CD4-positive, alpha-beta T cell treated with Interleukin-15 for 1 hour (primary cell): ENCODE measurements at places on chromosomes 2 and 18.

DNA sequence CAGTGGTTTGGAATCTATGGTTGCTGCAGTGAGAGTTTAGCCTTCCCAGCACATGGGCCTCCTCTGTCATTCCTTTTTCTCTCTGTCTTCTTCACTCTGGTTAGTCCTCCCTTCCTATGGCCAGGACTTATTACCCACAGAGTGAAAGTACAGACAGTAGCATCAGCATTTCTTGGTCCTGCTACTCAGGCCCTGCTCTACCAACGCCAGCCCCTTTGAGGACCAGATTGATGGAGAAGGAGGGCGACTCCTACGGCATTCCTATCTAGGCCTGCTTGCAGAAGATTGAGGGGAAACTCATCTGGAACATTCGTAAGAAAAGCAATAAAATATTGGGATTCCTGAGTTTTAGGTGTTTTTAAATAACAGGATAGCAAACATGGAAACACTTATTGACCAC is 43.5 kb downstream of the BMP10 start:
- DNase-seq, result no peak

DNA sequence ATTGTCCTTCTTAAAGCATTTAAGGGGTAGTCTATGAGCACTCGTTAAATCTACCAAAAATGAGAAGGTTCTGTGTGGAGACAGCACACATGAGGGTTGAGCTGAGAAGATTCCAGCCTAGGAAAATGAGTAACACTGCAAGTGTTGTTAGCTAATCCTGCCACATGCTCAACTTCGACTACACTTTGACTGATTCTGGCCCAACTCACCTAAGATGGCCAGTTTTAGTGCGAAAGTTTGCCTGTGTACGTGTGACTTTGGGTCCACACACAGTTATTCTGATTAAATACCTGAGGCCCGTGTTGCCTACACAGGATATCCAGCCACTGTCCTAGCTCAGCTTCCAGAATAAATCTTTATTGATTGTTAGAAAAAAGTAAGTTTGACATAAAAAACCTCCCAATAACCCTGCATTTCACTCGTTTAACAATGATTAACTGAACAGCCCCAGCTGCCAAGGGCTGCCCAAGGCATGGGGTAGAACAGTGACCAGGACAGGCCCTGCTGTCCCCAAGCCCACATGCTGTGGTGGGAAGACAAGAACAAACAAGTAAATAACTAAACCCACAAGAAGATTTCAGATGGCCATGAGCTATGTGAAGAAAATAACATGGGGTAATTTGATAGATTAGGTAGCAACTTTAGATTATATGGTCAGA is 14.7 kb upstream of the CERS6 start:
- no peak for DNase-seq

- no peak for DNase-seq
Measured at GRCh38 chr2:48915227-48915626, 159.7 kb upstream of the LHCGR start.

GRCh38 chr2:111633643-111634042 is 250.3 kb downstream of the ANAPC1 start:
- no peak for DNase-seq

- DNase-seq, result no peak
Measured at GRCh38 chr18:79882522-79883241, 68.8 kb downstream of the SLC66A2 start.

GRCh38 chr2:220660277-220661145 is 911.6 kb downstream of the EPHA4 start:
- no peak for DNase-seq

DNA sequence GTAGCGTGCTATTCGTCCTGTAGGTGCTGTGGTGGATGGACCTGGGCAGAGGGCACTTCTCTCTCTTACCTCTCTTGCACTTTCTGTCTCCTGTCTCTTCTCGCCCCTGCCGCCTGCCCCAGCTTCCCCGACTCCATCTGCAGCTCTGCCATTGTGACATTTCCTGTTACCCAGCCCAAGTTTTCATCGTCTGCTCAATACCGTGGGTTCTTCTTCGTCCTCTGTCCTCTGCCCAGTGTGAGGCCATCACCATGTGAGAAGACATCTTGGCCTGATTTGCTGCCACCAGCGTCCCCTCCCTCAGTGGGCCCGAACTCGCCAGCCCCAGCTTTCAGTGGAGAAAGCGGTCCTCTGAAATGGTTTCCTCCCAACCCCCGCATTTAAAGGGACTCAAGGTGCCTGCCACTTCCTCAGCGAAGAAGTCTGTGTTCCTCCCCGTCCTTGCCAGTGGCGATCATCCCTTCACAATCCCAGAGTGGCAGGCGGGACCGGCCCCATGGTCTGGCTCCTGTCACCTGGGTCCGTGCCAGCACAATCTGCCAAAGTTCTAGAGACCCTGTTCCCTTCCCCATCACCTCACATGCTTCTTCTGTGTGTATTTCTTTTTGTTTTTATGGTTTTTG is 18.0 kb downstream of the TGOLN2 start:
- DNase-seq, result peak; percentile 24

DNA sequence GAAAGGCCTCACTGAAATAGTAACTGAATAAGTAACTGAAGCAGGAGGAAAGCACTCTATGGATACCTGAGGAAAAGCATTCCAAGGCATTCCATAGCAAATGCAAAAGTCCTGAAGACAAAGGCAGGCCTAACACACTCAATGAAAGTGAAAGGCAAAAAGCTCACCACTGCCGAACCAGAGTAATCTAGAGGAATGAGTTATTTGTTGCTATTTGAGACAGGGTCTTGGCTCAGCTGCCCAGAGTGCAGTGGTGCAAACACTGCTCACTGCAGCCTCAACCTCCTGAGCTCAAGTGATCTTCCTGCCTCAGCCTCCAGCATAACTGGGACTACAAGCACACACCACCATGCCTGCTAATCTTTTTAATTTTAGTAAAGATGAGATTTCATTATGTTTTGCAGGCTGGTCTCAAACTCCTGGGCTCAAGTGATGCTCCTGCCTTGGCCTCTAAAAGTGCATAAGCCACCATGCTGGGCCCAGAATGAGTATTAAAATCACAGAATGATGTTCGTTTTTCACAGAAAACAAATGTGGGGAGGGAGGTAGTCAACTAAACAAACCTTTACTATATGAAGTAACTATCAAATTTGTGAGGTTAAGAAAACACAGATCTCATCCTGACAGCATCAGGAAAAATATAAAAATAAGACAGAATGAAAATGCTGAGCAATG is 17.9 kb downstream of the PIAS2 start:
- no peak for DNase-seq

- DNase-seq, result no peak
Measured at GRCh38 chr2:40213071-40213470, 238.8 kb downstream of the SLC8A1 start.

- DNase-seq, result no peak
Measured at GRCh38 chr2:26509141-26509540, 31.2 kb upstream of the OTOF start.

- no peak for DNase-seq
Measured at GRCh38 chr2:156064540-156064939, 268.0 kb downstream of the NR4A2 start.
